CD8-positive, alpha-beta memory T cell (primary cell): ENCODE measurements at places on chromosomes 12 and 14.

DNA sequence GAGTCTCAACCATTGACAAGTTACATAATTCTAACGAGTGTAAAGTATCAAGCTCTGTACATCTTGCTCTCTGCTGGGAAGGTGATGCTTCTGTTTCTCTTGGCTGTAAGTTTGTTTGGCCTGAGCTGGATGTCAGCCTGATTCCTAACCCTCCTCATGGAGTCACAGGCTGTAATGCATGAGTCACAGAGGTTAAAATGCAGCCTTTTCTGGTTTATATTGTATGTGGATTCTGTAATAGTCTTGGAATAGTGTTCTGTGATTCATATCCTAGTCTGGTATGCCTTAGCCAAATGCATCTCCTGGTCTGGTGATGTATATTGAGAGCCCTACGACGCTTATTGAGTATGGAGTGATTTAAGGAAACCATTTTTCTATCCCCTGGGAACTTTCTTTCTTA, 104.5 kb upstream of the FRMD6 start:
- no peak for DNase-seq

GRCh38 chr12:26122681-26123481, 2.0 kb downstream of the BHLHE41 start:
- no peak for DNase-seq

- DNase-seq, result no peak
Observed at GRCh38 chr12:24921251-24922038, 27.5 kb downstream of the BCAT1 start.

DNA sequence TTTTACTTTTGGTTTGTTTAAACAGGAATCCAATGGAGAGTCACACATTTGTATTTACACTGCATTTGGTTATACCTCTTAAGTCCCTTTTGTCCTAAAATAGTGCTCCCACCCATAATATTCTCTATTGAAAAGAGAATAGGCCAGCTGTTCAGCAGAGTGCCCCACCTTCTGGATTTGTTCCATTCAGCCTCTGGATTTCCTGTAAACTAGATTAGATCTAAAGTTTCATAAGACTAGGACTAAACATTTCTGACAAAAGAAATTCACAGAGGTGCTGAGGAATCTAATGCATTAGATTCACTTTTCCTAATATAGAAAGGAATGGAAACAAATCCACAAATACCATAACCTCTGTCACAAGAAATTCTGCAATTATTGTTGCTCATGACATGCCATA, 38.1 kb downstream of the GCH1 start:
- no peak for DNase-seq

GRCh38 chr12:104122298-104122697, 15.7 kb downstream of the NFYB start:
- DNase-seq, result no peak

- no peak for DNase-seq
Observed at GRCh38 chr12:104969343-104969742, 11.3 kb upstream of the SLC41A2 start.

DNA sequence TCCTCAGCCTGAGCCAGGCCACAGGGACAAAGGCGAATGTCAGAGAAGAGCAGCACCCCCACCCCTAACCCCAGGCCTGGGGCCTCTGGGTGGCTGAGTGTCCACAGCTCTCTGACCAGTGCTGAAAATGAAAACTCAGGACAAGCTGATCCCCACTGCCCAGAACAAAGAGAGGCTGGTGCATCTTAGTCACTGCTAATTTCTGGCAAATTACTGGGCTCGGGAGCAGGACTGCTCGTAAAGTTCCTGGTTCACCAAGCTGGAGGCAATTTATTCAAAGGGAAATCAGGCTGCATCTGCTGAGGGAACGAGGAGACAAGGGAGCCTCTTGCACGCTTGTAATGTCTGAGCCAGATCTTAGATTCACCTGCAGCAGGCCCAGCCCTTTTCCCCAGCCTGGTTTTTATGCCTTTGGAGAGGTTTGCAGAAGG, 43.2 kb downstream of the CALM1 start:
- DNase-seq, result no peak

GRCh38 chr12:14936224-14936861, 2.0 kb downstream of the ERP27 start:
- DNase-seq, result no peak

DNA sequence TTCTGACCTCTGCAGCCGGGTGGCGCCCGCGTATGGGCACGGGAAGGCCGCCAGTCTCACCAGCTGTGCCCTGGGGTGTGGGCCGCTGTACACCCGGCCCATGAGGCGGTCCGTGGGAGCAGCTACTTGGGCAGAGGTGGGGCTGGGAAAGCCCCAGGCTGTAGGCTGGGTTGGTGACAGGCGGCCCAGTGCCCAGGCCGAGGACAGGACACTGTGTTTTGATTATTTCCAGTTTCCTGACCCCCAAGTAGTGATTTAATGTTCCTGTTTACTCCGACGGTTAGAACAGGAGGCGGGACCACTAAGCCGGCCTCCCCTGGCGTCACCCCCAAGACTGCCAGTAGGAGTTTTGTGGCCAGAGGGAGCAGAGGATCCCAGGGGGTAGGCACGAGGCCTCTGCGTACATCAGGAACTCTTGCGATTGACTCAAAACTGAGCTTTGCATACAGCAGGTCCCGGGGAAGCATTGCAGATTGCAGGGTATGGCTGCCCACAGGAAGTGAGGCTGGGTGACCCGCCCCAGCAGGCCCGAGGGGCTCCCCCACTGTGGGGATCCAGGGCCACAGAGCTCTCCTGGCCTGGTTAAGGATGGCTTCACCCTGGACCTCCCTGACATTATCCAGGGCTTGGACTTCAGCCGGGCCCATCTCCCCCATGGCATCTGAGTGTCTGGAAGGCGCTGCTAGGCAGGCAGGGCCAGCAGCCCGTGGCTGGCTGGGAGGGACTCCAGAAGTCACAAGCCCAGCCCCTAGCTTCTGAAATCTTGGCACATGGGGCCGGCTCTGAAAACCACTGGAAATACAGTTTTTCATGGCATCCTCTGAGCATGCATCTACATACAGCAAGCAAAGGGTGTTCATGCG, 42.5 kb upstream of the DIO3 start:
- DNase-seq, result no peak

GRCh38 chr12:32589165-32589865, 89.8 kb upstream of the DNM1L start:
- DNase-seq, result no peak
